ENCODE measurements at places on chromosomes 1 and 21. TPM values are rescaled to one million over a fixed set of nuclear protein-coding genes. Genes with fewer than 3 reads are reported as not detected.

GRCh38 chr1:56432166-56432971, 147.0 kb downstream of the PLPP3 start:
- H3K36me3 ChIP-seq, result no peaks in the 10 kb centered on the region
- H3K4me3 ChIP-seq, result no peak overlapping the region
- no peak for DNase-seq
- no peaks in the 10 kb centered on the region for H3K27me3 ChIP-seq

DNA sequence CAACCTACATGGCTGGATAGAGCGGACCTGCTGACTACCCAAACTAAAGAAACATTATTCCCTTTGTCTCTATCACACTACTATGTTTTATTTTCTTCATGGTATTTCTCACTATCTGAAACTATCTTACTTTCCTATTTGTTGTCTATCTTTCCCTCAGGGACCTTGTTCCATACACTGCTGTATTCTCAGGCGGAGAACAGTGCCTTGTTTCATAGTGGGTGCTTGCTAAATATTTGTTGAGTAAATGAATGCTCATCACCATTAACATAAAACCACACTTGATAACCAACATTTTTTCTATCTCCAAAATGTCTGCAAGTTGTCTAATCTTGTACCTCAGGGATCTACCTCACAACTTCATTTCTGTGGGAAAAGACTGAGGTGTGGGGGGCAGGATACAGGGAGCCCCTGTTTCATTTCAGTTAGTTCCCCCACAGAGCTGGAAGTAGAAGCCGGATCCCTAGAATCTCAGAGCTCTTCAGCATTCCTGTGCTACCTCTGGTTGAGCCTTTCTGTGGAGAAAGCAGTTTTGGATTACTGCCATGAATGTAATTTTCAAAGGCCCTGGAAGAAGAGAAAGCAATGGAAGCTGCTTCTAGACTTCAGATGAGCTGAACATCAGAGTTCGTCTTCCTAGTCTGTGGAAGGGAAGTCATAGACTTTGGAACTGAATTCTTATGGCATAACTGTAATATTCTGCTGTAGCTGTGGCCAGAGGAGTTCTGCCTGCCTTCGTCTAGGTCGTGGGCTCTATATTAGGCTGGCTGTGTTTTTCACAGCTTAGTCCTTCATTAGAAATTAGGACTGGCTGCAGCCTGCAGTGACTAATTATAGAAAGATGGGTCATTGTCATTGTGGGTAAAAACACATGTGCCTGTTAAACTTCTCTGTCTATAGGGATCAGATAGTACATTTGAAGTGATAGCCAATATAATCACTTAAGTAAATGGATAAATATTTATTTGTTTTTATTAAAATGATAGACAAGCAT, 293.2 kb upstream of the SGIP1 start:
- no peaks in the 10 kb centered on the region for H3K27me3 ChIP-seq
- DNase-seq, result no peak
- H3K4me1 ChIP-seq, result peaks cover 39% of the 10 kb centered on the region
- H3K4me3 ChIP-seq, result no peak overlapping the region
- H3K27ac ChIP-seq, result no peak overlapping the region

DNA sequence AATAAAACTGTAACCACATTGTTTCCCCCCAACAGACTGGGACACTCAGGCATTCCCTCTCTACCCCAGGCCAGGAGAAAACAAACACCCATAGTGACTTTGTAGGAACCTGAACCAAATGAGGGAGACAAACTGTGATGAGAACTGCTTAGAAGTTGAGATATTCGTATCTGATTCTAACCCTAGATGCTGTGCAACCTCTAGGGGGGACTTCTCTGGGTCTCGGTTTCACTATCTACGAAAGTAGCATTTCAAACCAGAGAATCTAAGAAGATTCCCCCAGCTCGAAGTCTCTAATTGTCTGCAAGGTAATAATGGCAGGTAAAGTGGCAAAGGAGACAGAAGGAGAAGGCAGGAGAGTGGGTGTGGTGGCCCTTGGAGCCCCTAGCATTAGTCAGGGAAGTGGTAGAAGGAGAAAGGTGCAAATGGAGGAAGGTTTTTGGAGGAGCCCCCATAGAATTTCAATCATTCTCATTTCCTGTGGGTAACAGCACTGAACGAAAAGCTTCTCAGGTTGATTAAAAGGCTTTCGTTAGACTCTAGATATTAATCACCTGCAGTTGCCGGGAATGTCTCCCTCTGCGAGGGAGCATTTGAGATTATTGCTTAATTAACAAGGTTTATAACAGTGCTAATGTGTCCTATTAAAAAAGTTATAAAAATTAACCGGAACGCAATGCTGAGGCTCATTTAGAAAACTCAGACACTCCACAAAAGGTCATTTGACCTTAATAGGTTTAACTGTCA, 46.4 kb downstream of the BEND5 start:
- no peaks in the 10 kb centered on the region for H3K27me3 ChIP-seq
- peaks cover 16% of the 10 kb centered on the region for H3K36me3 ChIP-seq
- no peak overlapping the region for H3K4me3 ChIP-seq
- no peak for DNase-seq
- H3K27ac ChIP-seq, result no peak overlapping the region
- no peaks in the 10 kb centered on the region for H3K4me1 ChIP-seq

- H3K27me3 ChIP-seq, result no peaks in the 10 kb centered on the region
- H3K4me1 ChIP-seq, result peaks cover 15% of the 10 kb centered on the region
- H3K36me3 ChIP-seq, result peaks cover 25% of the 10 kb centered on the region
- peak overlapping the region; percentile 97 for H3K27ac ChIP-seq
- DNase-seq, result peak; percentile 84
Observed at GRCh38 chr21:39788383-39788782, 43.4 kb downstream of the IGSF5 start.

TRNP1 gene
- 29.3 TPM for total RNA-seq

DENND2C gene
- 2.3 TPM for total RNA-seq

SLC26A9 gene
- total RNA-seq, result not detected

Measured in mesothelial cell of epicardium (in vitro differentiated cells).